SK-N-DZ (cell line): ENCODE measurements at places on chromosomes 7 and 10.

GRCh38 chr7:143256325-143256724 lies 6.9 kb upstream of the GSTK1 start:
- no peak for DNase-seq

GRCh38 chr7:87152897-87153641 lies 816 bp downstream of the DMTF1 start:
- no peak for DNase-seq

- peak; percentile 94 for DNase-seq
Measured at GRCh38 chr7:6729492-6730342, 23.0 kb upstream of the ZNF12 start.

GRCh38 chr10:126468876-126469643 lies 80.8 kb upstream of the ADAM12 start:
- no peak for DNase-seq

GRCh38 chr10:127525686-127526085 lies 23.4 kb upstream of the NPS start:
- no peak for DNase-seq

DNA sequence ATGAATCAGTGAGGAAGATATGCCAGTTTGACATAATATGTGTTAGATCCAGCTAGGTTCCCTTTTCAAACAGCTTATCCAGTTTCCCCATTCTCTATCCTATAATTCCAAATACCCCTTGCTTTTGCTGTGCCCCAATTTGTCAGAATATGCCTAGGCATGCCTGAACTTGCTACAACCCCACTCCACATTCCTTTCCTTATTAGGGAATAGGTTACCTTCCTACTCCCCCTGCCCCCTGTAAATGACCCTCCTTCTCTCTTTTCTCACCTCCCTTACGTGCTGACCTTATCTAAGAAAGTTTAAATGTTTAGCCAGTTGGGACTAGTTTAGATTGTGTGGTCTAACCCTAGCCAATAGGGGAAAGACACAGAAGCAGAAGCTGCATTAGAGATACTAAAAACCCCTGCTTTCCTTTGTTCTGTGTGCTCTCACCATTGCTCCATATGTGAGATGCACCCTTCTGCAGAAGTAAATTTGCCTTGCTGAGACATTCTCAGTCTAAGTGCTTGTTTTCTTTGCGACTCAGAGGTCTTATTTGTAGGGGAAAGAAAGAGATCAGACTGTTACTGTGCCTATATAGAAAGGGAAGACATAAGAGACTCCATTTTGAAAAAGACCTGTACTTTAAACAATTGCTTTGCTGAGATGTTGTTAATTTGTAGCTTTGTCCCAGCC lies 267.8 kb downstream of the SH2D4B start:
- no peak for DNase-seq

DNA sequence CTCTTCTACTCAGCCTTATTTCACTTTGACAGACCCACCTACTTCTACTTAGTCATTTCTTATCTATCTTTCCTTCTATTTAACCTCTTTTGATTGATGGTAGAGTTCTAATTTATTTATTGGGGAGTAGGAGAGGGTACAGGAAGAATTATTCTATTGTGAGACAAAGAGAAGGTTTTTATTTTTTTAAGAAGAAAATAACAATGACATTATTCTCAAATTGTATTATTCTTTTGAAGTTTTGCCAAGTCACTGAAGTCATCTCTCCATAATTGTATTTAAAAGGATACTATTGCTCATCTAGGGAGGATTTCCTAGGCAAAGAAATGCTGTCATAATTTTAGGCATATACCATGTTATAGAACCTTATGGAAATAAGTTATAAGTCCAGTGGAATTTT lies 52.7 kb downstream of the ITGB8 start:
- DNase-seq: no peak

DNA sequence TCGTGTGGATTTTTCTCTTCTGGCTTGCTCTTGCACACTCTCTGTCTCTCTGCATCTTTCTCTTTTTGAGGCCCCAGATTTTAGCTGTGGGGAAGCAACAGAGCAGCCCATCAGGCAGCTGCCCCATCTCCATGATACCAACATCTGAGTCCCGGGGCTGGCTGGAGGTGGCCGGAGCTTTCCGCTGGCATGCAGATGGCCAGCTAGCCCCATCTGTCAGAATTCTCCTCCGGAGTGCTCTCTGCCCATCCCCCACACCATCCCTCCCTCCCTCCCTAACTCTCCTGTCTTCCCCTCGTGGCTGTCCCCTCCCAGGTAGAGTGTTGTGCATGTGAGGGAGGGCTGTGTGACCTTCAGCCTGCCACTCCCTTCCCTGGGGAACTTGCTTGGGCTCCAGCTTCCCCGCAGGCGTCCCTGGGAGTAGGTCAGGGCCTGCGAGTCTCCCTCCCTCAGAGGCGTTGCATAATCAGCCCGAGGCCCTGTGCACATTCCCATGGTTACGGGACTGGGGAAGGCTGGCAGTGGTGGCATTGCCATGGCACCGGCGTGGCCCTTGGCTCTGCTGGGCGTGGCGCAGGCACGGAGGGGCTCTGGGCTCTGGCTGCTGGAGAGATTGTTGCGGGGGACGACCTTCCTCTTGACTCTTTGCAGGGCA lies 24.7 kb downstream of the GHRHR start:
- DNase-seq: peak; percentile 44

GRCh38 chr7:96004578-96004977 lies 232.2 kb downstream of the DYNC1I1 start:
- DNase-seq: peak; percentile 27
